Stimulated activated CD4-positive, alpha-beta T cell treated with anti-CD3 and anti-CD28 coated beads, Interleukin-2, amount 100 ng/mL, for 24 hours (primary cell): ENCODE measurements at places on chromosomes 11 and 22.

DNA sequence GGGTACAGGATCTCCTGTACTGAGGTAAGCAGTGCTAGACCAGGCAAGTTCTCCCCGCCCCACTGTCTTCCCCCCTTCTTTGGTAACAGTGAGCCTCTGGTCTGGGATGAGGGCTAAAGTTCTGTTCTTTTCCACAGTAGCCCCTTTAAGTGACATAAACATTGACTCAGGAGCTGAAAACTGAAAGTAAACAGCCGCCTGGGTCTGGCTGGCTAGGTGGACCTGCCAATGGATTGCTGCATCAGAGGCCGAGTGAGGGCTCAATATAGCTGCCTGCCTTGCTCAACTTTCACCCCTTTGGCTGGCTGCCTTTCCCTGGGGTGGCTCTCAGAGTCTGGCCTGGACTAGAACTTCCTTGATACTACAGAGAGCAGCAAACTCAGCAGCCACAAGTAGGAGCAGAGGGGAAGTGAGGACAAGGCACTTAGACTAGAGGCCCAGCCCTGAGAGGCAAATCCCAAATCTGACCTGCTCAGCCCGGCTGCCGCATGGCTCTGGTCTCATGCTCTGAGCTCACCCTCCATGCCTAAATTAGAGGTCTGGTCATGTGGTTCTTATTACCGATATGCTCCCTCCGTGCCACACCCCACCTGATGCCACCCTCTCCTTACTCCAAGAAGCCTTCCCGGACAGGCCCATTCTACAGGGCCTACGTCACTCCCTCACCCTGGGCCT is 9.6 kb upstream of the UCP3 start:
- no peak for DNase-seq

DNA sequence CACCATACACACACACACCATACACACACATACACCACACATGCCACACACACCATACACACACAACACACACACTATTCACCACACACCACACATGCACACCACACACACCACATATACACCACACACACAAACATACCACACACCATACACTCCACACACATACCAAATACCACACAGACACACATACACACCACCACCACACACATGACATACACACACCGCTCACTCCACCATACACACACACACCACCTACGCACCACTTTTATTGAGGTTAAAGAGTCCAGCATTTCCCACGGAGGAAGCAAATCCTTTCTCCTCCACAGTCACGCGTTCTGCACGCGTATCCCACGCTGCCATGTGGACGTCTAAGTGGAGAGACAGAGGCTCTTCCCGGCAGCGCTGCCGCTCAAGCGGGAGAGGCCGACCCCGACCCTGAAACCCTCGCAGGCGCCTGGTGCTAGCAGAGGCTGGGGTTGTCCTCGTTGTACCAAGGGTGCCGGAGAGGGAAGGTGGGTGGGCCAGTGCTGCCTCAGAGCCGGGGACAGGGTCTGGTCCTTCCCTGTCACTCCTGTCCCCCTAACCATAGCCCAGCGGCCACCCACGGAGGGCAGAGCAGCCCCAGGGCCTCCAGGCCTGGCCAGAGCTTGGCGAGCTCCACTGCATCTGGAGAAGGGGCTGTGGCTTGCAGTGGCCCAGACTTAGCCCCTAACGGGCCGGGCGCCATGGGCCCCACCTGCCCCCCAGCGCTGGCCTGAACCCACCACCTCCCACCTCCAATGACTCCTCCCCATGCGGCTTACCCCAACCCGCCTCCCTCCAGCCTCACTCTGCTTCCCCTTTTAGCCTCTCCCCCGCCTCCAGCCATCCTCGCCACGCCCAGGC is 1495.0 kb downstream of the BRD1 start:
- DNase-seq: no peak

- DNase-seq: peak; percentile 31
These were observed 36.9 kb downstream of the PTPRJ start for GRCh38 chr11:48017105-48017830.

GRCh38 chr11:46338988-46339666 is 8.1 kb upstream of the DGKZ start:
- no peak for DNase-seq

DNA sequence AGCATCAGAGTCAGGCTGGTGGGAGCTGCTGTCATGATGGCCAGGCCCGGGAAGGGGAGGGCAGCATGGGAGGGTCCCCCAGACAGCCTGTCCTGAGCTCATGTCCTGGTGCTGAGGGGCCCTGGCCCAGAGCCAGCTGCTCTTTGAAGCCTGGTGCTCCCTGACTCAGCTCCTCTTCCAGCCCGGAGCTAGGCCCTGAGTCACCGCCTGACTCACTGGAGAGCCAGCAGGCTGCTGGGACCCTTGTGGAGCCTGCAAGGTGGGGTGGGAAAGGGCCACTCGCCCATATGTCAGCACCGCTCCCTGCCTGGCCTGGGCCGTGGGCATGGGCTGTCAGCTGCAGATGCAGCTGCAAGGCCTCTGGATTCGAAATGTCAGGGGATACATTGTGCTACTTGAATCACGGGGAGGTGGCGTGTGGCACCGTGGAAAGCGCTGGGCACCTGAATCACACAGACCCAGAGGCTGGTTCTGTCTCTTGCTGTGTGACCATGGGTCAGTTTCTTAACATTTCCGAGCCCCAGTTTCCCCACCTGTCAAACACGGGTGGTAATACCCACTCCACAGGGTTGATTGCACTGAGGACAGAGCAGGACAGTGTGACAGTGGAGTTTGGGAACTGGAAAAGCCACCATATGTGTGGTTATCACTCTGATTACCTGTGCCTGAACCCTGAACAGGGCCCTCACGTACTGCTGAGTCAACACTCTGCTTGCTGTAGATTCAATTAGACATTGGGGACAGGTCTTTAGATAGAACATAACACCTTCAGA is 4.4 kb downstream of the CACNA1I start:
- DNase-seq: no peak

- DNase-seq: no peak
These were observed 122.7 kb downstream of the DBX1 start for GRCh38 chr11:20037396-20038153.
